ENCODE measurements at places on chromosomes 1 and 21.

- no peak for DNase-seq
Measured at GRCh38 chr1:154822233-154822632, 47.8 kb downstream of the KCNN3 start.

DNA sequence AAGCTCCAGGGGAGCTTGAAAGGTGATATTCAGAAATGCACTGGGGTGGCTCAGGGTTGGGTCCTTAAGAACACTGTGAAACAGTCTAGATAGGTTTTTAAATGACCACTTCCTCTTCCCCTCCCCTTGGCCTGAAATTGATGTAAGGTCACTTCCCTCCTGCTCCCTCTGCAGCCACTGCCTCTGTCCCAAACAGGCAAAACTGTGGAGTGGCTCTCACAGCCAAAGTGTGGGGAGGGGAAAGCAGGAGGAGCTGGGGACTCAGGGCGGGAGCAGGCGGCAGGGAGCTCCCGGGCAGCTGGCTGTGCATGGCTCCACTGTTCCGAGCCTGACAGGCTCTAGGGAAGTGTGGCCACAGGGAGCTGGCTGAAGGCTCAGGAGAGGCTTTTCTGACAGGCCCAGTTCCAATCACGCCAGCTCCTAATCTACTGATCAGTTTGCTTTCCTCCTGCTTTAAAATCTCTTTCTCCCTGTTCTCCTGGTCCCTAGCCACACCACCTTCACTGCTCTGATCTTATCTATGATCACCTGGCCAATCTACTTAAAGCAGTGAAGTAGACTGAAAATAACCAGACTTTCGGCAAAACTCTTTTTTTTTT lies 5.1 kb upstream of the CSRP1 start:
- DNase-seq, result peak; percentile 19

DNA sequence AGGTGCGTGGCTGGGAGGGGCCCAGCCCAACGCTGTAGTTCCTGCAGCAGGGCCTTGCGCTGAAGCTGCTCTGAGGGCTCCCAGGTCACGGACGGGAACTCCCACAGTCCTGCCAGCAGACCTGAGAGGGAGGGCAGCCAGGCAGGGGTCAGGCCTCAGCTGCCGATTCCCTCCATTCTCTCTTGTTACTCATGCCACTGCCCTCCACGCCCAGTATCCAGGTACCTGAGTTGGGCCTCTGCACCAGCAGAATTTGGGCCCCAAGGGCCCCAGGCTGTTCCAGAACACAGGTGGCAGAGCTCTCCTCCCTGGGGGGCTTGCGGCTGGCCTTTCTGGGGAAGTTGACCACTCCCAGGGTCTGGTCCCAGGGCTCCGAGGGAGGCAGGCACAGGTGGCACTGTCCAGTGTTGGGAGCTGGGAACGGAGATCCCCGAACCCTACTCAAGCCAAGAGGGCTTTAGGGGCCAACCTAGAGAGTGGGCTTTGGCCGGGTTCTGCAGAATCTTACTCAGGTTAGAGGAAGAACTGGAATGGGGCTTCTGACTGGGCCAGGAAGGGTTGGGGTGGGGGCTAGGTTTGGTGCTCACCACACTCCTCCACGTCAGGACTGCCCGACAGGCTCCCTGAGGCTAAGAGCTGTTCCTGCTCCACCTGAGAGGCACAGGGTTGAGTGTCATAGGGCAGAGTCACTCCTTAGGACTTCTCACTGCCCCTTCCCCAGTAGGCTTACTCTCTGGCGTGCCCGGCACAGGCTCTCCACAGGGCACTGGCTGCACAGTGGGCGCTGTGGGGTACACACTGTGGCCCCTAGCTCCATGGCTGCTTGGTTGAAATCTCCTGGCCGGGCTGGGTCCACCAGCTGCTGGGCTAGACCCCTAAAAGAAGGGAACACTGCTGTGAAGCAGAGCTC lies 5.0 kb downstream of the HPDL start:
- no peak for DNase-seq

- peak; percentile 97 for DNase-seq
Measured at GRCh38 chr1:52056163-52056936, at the start of gene BTF3L4. TSS of gene BTF3L4 (plus strand) at chr1:52056295. CDS start at chr1:52059848, 3,553 bp downstream.

- peak; percentile 33 for DNase-seq
Measured at GRCh38 chr1:8443558-8444194, 125.8 kb downstream of the SLC45A1 start.

GRCh38 chr1:61501971-61502916 lies 222.7 kb downstream of the TM2D1 start:
- DNase-seq, result no peak

- no peak for DNase-seq
Measured at GRCh38 chr21:33023574-33024200, 2.0 kb upstream of the OLIG2 start.

GRCh38 chr1:86214605-86215004 lies 58.0 kb upstream of the COL24A1 start:
- DNase-seq, result no peak

- DNase-seq, result no peak
Measured at GRCh38 chr1:155012026-155012546, 9.5 kb downstream of the ZBTB7B start.

DNA sequence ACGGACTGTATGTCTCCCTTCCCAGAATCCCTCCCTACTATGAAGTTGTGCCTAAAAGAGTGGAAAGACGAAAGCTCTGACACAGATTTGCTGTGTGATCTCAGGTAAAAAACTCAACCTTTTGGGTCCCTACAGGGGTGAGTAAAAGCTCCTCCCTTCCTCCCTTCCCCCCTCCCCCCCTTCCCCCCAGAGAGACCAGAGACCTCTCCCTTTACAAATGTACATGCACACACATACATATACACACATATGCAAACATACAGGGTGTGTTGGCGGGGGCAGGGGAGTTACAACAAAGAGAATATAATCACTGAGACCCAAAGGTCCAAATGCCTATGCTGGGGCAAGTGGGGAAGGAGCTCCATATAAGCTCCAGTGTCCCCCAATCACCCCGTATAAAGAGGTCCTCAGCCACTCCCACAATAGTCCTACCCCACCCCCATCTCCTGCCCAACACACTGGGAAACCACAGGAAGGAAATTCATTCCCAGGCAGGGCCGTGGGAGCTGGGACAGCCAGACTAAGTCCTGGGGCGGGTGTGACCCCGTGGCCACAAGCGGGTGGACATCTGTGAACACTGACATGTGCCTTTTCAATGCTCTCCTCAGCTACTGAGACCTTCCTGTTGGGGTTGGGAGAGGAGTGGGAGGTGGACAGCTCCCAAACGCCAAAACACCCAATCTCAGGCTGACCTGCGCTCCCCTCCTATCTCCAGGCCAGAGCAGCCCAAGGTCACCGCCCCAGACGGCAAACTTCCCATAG lies 2.0 kb downstream of the MEF2D start:
- no peak for DNase-seq

DNA sequence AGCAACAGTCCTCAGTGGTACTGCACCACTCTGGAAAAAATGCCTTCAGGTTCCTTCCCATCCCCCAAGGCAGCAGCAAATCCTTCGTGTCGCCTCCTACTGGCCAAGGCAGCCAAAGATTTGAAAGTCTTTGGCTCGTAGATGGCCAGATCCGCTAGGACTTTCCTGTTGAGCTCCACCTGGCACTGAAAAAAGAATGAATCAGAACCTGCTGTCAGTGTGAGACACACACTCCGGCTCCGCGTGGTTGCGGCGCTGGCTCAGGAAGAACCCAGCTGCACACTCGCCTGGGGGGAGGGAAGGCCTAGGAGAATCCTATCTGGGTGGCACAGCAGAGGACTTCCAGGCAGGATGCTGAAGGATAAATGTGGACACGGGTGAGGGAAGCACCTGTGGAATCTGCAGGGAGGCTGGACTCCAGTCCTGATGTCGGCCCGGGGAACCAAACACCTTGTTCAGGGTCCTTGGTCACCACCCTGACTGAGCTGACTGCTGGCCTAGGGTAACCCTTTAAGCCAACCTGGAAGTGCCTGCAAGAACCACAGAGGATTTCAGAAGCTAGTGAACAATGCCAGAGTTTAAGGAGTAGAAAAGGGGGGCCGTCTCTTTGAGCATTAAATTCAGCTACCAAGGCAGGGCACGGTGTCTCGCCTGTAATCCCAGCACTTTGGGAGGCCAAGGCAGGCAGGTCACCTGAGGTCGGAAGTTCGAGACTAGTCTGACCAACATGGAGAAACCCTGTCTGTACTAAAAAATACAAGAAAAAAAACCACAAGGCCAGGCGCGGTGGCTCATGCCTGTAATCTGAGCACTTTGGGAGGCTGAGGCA lies 3.2 kb upstream of the CCNL2 start:
- peak; percentile 59 for DNase-seq

GRCh38 chr1:29577512-29577911 lies 341.2 kb downstream of the PTPRU start:
- DNase-seq, result no peak

DNA sequence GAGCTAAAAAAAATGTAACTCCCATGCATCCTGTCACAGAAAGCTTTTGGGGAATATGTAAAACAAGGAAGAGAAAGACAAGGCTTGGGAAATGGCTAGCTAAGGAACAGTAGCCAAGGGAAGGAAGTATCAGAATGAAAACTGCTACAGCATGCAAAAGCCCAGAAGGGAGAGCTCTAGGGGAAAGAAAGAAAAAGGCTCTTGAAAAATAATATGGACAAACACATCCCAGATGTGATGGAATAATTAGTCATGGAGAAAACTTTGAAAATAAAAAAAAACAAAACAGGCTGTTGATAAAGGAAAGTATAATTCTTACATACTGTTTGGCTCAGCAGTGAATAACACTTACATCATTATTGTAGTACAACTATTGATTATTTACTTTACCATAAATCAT lies 47.9 kb upstream of the VCAM1 start:
- DNase-seq, result no peak

- no peak for DNase-seq
Measured at GRCh38 chr1:54356680-54357147, 49.5 kb downstream of the SSBP3 start.

DNA sequence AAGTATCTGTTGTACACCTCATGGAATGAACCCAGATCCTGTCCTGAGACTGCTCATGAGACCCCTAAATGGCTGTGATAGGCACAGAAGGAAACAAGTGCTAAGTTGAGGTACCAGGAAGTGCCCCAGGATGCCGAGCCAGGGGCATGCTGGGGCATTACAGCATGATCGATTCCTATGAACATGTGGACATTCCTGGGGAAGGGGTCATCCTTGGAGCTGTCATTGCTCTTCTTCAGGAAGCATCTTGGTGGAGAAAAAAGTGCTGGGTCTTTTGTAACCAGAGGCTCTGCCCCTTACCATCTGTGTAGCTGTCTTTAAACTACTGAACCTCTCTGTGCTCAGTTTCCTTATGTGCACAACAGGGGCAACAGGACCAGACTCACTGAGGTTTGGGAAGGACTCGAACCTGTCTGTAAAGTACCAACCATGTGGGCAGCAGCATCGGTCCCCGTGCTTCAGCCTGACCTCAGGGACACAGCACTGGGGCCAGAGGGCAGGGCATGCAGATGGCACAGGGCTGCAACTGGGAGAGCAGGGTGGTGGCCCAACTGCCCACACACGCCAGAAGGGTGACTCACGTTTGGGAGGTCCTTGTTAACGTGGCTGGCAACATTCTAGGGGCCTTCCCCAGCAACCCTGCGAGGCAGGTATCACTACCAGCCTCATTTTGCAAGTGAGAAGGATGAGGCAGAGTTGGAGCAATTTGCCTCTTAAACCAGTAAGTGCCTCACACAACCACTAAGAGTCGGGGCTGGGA lies 142.3 kb upstream of the EDN2 start:
- DNase-seq, result no peak

DNA sequence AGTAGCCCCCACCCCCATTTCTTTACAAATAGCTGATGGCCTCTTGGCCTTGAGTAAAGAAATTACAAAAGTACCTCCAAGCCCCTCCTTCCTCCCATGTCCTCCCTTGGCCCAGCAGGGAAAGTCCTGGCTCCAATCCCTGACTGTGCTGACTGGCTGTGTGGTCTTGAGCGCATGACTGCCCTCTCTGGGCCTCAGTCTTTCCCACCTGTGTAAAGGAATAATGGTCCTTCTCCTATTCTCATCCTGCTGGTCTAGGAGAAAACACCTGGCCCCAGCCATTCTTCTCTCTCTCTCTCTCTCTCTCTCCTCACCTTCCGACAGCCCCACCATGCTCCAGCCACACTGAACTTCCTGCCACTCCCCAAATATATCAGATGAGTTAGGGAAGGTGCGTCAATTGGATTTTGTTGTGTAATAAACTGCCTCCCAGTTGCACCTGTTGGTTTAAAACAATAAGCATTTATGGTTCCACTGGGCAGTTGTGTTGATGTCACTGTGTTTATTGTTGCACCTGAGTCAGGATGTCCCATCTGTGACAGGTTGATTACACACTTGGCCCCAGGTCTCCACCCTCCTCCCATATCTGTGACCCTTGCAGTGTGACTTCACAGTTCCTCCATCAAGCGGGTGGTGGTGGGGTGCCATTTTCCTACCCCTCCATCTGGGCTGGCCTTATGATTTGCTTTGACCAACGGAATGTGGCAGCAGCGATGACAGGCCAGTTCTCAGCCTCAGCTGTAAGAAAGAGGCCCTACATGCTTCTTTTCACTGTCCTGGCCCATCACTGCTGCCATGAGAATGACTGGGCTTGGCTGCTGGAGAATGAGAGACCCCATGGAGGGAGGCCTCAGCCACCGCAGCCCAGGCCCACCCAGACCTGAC lies 22.3 kb upstream of the LRP8 start:
- no peak for DNase-seq

- DNase-seq, result no peak
Measured at GRCh38 chr21:17725339-17725738, 93.8 kb downstream of the C21orf91 start.

DNA sequence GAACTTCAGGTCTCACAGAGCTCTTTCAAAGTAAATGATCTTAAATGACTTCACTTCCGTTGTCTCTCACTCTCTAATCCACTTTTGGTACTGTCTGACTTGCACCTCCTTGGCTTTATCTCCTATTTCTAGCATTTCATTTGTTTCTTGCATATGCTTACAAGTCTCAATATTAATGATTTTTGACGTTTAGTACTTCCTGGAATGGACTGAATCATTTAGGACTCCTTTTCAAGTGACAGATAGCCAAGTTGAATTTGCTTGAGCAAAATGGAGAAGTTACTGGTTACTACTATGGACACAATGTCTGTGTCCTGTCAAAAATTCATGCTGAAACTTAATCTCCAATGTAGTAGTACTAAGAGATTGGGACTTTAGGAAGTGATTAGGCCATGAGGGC lies 7.0 kb upstream of the SGIP1 start:
- no peak for DNase-seq

- DNase-seq, result peak; percentile 44
Measured at GRCh38 chr1:71587961-71588360, 507.1 kb upstream of the ZRANB2 start.

- no peak for DNase-seq
Measured at GRCh38 chr1:10637400-10637799, 159.0 kb downstream of the CASZ1 start.

GRCh38 chr1:10059342-10059718 lies 26.6 kb downstream of the UBE4B start:
- no peak for DNase-seq

DNA sequence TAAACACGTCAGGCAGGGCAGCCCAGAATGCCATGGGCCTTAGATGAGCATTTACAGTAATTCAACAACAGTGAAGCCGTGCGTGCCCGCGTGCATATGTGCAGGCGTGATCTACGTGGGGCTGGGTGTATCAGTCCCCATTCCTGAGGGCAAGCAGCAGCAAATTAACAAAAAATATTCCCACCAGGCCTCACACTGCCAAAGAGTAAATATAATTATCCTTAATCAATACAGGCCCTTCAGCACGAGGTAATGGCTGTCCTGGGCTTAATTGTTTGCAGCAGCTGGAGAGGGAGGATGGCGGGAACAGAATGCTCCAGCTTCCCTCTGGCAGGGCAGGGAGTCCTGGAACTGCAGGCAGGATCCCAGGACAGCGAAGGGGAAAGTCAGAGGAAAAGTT lies 91.8 kb downstream of the DDX20 start:
- DNase-seq, result no peak

GRCh38 chr1:48245106-48245505 lies 22.6 kb downstream of the SLC5A9 start:
- peak; percentile 99 for DNase-seq
